ENCODE measurements at places on chromosomes 16 and 17.

- no peak for DNase-seq
These were observed 37.2 kb upstream of the GAN start for GRCh38 chr16:81277541-81278080.

GRCh38 chr16:51120730-51121347 is 30.2 kb downstream of the SALL1 start:
- no peak for DNase-seq

GRCh38 chr16:30904114-30904780 is 7.8 kb downstream of the CTF1 start:
- no peak for DNase-seq

DNA sequence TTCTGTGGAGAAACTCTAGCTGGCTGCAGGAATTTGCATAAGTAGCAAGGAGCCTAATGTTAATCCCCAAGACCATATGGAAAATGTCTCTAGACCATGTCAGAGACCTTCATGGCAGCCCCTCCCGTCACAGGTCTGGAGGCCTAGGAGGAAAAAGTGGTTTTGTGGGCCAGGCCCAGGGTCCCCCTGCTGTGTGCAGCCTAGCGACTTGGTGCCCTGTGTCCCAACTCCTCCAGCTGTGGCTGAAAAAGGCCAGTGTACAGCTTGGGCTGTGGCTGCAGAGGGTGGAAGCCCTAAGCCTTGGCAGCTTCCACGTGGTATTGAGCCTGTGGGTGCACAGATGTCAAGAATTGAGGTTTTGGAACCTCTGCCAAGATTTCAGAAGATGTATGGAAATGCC is 306.9 kb upstream of the CA10 start:
- DNase-seq = no peak

- DNase-seq = peak; percentile 57
These were observed 946 bp downstream of the OSGIN1 start for GRCh38 chr16:83953796-83954576.

- DNase-seq = no peak
These were observed 8.9 kb upstream of the ITGAM start for GRCh38 chr16:31250782-31251384.

DNA sequence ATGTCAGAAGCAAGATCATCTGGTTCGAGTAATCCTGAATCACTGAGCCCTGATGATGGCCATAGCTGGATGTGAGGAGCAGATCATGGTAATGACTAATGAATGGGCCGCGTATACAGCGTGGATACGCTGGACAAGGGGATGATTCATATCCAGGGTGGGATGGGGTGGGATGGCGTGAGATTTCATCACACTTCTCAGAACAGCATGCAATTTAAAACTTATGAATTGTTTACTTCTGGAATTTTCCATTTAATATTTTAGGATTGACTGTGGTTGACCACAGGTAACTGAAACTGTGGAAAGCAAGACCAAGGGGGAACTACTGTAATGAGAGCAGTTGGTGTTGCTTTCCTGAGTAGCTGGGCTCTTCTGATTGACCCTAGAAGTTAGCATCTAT is 225.5 kb downstream of the STX8 start:
- DNase-seq = no peak

DNA sequence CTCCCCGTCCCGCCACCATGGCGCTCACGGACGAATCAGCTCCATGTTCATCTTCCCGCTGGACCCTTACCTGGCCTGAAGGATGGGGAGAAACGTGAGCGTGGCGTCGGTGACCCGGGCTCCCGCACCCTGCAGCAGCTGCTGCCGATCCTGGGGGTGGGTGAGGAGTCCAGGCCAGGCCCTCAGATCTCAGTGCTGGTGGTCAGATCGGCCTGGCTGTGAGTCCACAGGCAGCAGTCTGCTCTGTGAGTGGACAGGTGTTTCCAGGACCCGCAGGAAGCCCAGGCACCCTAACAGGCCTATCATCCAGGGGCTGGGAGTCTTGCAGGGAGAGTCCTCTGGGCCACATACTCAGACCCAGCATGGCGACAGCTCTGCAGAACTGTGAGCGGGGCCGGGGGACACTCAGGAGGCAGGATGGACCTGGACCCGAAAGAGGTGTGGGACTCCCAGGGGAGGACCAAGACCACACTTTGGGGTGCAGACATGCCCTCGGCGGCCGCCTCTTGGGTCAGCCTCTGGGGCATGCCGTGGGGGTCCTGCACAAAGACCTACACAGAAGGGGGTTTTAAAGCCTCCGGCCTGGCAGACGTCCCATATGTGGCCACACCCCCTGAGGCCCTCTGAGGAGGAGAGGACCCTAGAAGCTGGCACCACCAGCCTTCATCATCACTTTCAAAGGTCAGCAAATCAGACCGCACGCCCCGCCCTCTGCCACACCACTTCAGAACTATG is 27.2 kb upstream of the ZNF469 start:
- DNase-seq = no peak

- DNase-seq = no peak
These were observed 465.4 kb upstream of the CCL2 start for GRCh38 chr17:33789658-33790057.

DNA sequence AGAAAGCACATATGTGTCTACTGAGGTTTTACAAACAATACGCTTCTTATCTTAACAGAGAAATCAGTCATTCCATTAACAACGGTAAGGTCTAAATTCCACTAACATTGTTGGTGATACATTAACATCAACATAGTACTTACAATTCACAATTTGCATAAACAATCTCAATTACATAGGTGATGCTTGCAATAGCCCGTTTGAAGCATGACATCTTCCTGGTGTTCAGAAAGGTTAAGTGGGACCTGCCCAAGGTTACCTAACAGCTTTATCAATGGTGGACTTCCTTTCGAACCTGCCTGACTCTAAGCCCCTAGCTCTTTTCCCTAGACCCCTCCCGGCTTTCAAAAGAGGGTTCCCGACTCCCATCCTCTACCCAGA is 699 bp downstream of the FAM222B start:
- no peak for DNase-seq

DNA sequence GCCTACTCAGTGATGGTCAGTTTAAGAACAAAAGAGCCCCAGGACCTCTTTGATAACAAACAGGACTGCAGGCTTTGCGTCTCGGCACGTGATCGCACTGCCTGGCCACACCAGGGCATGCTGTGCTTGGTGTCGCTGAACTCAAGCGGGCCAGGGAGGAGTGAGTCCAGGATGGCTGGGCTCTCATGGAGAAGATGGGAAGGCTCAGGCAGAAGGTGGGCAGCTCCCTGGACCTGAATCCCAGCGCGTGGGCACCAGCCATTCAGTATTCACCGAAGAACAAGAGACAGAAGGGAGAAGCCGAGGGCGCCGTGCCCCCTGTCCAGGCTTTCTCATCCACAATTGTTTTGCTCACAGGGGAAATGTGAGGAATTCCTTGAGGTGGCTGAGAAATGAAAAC is 11.9 kb downstream of the KATNB1 start:
- no peak for DNase-seq

GRCh38 chr16:56965149-56966092 is 3.7 kb downstream of the CETP start:
- DNase-seq = no peak

GRCh38 chr17:79341816-79342215 is 267.2 kb downstream of the ENGASE start:
- no peak for DNase-seq

DNA sequence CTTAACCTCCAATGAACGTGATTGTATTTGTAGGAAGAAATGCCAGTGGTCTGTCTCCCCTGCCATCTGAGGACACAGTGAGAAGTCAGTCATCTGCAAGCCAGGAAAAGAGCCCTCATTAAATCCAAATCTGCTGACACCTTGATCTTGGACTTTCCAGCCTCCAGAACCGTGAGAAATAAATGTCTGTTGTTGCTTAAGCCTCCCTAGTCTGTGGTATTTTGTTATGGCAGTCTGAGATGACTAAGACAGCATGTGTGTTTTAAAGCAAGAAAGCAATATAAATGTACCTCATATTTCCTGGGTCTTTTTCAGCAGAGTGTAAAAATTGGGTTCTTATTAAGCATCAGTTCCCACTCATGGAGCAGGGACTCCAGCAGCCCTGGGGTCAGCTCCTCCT is 177.9 kb upstream of the NLRP1 start:
- DNase-seq = no peak

DNA sequence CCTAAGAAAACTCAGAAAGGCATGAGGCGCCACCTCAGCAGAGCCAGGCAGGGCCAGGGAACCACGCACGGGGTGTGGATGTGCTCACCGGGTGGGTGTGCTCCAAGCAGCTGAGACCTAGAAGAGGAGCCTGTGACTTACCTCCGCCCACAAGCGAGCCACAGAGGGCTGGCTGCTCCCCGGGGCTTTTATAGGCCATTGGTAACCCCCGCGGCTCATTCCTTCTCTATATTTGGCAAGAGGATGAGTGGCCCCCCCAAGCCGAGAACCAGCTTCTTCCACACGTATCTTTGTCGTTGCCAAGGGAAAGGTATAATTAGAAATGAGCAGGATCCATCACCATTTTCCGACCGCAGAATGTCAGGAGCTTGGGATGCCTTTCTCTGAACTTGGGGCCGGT is at the start of gene MYH3:
Gene MYH3 (minus strand): TSS at position 162 of the 400 bp plus-strand sequence. CDS start 2,245 bp downstream, outside the sequence.
- no peak for DNase-seq

GRCh38 chr17:70357190-70357589 is 187.9 kb downstream of the KCNJ2 start:
- no peak for DNase-seq

- DNase-seq = peak; percentile 67
These were observed 8.9 kb upstream of the TIMP2 start for GRCh38 chr17:78933959-78934568.

GRCh38 chr17:28492352-28493310 is 13.5 kb upstream of the FOXN1 start:
- DNase-seq = no peak

GRCh38 chr17:62790564-62790986 is 17.5 kb downstream of the MARCHF10 start:
- no peak for DNase-seq

DNA sequence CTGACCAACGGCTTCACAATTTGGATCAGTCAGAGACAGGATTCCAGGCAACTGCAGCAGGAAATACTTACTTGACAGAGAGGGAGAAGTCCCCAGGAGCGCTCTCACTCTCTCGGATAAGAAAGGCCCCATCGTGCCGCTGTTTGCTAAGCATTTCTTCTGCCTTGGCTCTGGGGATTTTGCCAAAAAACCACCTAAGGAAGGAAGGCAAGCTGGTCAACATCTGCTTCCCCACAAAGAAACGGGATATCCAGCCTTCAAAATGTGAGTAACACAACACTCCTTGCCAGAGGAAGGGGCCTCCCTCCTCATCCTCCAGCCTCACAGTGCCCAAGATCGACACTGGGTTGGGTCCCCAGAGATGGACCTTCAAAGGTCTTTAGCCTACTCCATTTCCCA is 36.6 kb upstream of the SLC25A19 start:
- no peak for DNase-seq

DNA sequence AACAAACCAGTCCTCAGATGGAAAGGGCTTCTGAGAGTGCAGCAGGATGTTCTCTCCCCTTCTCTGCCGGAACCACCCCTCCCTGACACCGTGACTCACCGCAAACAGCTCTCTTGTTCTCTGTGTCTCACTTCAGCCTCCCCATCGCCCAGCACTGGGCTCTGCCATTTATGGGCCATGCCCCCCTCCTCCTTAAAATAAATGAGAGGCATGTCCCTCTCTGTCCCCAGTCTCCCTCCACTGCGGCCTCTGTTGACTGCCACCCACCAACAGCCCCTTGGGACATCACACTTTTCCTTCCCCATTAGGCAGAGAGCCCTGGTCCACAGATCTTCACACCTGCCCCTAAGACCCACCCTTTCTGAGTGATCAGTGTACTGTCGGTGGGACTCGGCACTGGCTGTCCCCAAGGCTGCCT is 6.3 kb downstream of the CCDC102A start:
- DNase-seq = no peak

- DNase-seq = peak; percentile 18
These were observed 4.8 kb downstream of the SCGB1C2 start for GRCh38 chr17:142102-142661.

- no peak for DNase-seq
These were observed 15.4 kb downstream of the KATNB1 start for GRCh38 chr16:57750796-57751538.

GRCh38 chr16:75196836-75197235 is 10.1 kb downstream of the CTRB2 start:
- DNase-seq = no peak

- peak; percentile 84 for DNase-seq
These were observed 439.8 kb downstream of the SOX9 start for GRCh38 chr17:72560303-72561247.

Data from HEK293T (cell line).